Fibroblast of lung (primary cell): ENCODE measurements at places on chromosomes 1 and 21. TPM values are rescaled to one million over a fixed set of nuclear protein-coding genes. Genes with fewer than 3 reads are reported as not detected.

BACE2 gene
- 31.5 and 33.4 TPM in 2 replicates for total RNA-seq

AKR7A3 gene
- 0.33 and 0.51 TPM in 2 replicates for total RNA-seq

DNA sequence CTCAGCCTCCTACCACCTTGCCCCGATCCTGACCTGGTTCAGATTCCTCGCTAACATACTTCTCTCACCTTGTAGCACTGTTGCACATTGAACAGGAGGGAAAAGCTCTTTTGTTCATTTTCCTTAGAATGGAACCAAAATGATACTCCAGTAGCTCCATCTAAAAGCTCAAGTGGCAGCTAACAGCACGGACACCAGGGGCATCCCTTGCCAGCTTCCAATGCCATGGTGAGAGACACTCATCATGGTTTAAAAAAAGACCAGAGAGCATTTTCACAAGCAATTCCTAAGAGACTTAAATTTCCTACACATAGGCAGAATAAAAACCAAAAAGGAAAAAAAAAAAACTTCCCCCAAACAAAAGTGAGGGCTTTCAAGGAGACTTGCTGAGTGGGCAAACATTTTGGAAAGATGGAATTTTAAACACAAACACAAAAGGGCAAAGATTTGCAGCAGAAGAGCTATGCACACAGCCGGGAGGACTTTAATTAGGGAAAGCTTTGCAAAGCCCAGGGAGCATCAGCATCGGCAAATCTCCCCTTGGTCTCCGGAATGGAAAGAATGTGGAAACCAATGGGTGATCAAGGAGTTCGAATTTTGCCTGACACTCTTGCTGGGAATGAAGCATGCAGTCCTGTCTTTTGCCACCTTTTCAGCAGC lies 84.3 kb downstream of the CAPZB start:
- no peak overlapping the region for H3K27ac ChIP-seq
- no peaks in the 10 kb centered on the region for H3K27me3 ChIP-seq
- H3K4me3 ChIP-seq: no peak overlapping the region
- peaks cover 28% of the 10 kb centered on the region for H3K4me1 ChIP-seq
- H3K36me3 ChIP-seq: no peaks in the 10 kb centered on the region
- DNase-seq: peak; percentile 25

DNA sequence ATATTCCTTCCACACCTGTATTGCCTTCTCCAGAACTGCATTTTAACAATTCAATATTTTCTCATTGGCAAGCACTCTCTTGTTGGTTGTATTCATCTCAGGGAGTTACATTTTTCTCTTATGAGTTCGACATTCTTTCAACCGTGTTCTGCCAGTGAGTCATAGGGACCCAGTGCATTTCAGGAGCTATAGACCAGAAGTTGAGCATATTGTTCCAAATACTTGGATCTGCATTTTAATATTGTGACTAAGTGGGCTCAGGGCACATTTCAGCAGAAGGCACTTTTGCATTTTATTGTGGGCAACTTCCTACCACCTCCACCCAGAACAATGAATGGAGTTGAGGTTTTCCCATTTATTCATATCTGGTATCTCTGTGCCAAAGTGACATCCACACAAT lies 132.8 kb downstream of the TNFSF18 start:
- H3K27me3 ChIP-seq: no peaks in the 10 kb centered on the region
- no peaks in the 10 kb centered on the region for H3K36me3 ChIP-seq
- H3K4me1 ChIP-seq: peaks cover 33% of the 10 kb centered on the region
- peak; percentile 94 for DNase-seq

DNA sequence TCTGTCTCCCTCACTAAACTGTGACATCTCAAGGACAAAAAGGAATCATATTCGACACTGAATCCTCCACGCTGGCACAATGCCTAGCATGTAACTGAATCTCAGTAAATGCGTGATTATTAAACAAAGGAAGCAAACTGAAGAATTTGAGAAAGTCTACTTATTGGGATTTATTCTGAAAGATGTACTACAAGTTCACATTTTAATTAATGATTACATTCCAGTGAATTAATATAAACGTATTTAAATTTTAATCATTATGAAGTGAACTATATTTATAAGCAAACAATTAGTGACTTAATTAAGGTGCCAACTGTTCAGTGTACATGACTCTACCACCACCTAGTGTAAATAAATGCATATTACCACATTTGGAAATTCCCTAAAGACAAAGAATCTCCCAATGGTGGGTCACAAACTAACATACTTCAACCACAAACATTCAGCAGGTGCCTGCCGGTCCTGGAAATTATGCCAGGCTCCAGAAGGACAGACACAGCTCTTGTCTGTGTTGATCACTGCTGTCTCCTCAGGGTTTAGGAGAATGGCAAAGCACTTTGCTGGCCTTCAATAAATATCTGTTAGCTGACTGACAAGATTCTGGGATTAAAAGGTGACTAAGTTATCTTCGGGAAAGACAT lies 56.3 kb downstream of the SMYD3 start:
- DNase-seq: peak; percentile 54
- H3K27ac ChIP-seq: no peak overlapping the region
- no peak overlapping the region for H3K4me3 ChIP-seq
- no peaks in the 10 kb centered on the region for H3K4me1 ChIP-seq

KCNA2 gene
- under 0.01 and 0.17 TPM in 2 replicates for total RNA-seq
